ENCODE measurements at places on chromosomes 7 and 10.

DNA sequence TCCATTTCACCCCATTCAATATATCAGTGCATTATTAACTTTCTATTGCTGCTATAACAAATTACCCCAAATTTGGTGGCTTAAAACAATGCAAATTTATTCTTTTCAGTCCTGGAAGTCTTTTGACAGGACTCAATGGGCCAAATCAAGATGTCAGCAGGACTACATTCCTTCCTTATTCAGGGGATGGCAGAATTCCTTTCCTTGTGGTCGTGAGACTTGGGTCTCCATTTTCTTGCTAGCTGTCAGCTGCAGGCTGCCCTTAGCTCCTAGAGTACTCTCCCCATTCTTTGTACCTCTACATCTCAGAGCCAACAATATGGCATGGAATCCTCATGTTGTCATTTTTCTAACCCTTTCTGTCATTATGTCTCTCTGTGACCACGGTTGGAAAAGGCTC, 310.6 kb downstream of the HDAC9 start:
- H3K27me3 ChIP-seq: no peaks in the 10 kb centered on the region
- H3K4me1 ChIP-seq: peaks cover 10% of the 10 kb centered on the region
- DNase-seq: no peak
- no peaks in the 10 kb centered on the region for H3K36me3 ChIP-seq
- no peak overlapping the region for H3K27ac ChIP-seq

DNA sequence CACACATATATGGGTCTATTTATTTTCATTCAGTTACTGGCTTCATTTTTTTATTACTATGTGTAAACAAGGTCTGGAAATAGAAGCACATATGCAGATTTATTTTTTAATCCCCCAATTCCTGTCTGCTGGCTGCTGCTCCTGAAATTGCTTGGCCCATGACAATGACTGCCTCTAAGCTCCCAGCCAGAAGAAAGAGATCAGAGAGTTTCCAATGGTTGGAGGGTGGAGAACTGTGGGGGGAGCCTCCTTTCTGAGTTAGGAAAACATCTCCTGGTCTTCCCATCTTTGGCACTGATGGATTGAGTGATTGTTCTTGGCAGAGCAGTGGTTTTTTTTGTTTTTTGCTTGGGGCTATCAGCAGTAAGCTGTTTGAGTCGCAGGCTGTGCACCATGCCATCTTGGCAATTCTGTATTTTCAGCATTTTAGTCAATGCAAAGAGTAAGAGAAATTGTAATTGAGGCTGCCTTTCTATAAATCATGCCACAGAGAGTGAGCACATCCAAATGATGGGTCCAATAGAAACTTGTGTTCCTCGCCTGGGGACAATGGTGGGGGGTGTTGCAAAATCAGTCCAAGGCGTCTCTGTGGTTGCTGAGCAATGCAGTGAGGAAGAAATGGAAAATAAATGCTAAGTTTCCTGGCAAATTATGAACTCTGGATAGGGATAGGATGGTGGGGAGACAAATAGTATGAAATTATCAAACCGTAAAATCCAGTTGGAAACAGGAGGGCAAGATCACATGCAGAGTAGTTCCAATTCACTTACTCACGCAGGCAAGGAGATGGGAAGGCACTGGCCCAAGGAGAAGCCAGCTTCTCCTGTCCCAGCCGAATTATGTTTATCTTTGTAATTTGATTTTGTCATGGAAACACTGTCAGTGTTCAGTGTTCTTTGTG, 382.4 kb downstream of the SORCS3 start:
- no peak overlapping the region for H3K27ac ChIP-seq
- no peaks in the 10 kb centered on the region for H3K27me3 ChIP-seq
- peaks cover 7% of the 10 kb centered on the region for H3K4me1 ChIP-seq

DNA sequence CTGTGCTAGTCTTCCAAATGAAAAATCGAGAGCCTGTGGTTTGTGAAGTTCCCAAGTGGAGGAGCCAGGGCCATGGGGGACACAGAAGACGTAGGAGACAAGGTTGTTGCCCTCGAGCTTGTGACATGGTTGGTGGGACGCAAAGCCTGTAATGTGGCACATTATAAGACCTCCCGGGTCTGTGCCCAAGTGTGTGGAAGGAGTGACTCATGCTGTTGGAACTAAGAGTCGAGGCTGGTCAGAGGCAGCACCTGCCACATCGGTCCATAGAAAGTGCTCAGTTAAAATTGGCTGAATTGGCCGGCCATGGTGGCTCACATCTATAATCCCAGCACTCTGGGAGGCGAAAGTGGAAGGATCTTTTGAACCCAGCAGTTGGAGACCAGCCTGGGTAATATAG, 27.0 kb upstream of the PODXL start:
- no peak overlapping the region for H3K4me3 ChIP-seq
- no peaks in the 10 kb centered on the region for H3K27me3 ChIP-seq
- H3K36me3 ChIP-seq: no peaks in the 10 kb centered on the region

DNA sequence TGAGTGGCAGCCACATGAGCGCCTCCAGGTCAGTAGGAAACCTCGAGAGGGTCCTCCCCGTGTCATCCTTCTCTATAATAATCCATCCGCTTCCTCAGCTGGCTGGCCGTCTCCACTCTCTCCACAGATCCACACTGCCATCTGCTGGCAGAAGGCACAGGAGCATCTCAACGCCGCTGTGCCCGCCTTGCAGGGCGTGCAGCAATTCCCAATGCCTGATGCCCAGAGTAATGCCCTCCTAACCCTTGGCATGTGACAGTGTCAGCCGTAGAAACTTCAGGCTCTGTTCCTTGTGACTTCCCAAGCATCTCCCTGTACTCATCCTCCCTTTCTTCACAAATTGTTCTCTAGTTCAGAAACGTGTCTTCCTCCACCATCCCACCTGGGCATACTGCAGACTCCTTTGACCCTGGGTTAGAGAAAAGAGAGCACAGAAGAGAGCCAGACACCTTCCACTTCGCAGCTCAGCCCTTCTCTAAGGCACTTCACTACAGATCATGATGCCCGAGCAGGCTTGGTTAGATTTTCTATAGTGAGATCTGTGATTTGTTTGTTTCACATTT, 70.8 kb downstream of the XPNPEP1 start:
- no peaks in the 10 kb centered on the region for H3K4me1 ChIP-seq
- no peaks in the 10 kb centered on the region for H3K36me3 ChIP-seq
- H3K4me3 ChIP-seq: no peak overlapping the region
- no peak overlapping the region for H3K27ac ChIP-seq
- peaks cover 15% of the 10 kb centered on the region for H3K27me3 ChIP-seq

GRCh38 chr10:63414481-63415260, 51.1 kb downstream of the JMJD1C start:
- H3K4me3 ChIP-seq: no peak overlapping the region
- no peak overlapping the region for H3K27ac ChIP-seq
- no peaks in the 10 kb centered on the region for H3K36me3 ChIP-seq
- peaks cover 29% of the 10 kb centered on the region for H3K4me1 ChIP-seq

DNA sequence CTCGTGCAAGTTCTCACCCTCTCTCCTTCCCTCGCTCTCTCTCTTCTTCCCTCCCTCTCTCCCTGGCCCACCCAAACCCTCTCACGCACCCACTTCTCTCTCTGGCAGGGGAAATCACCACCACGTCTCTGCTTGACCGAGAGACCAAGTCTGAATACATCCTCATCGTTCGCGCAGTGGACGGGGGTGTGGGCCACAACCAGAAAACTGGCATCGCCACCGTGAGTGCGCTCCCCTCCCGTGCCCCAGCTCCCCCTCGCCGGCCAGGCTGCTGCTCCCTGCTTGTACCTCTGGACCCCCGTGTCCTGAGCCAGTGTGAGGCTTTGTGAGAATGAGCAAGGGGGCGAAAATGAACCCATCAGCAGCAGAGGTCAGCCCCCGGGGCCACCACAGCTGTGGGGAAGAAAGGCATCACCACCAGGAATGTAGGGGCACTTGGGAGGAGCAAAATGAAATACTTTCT, 25.5 kb downstream of the C10orf105 start:
- peaks cover 10% of the 10 kb centered on the region for H3K27me3 ChIP-seq
- no peak for DNase-seq
- H3K36me3 ChIP-seq: no peaks in the 10 kb centered on the region

DNA sequence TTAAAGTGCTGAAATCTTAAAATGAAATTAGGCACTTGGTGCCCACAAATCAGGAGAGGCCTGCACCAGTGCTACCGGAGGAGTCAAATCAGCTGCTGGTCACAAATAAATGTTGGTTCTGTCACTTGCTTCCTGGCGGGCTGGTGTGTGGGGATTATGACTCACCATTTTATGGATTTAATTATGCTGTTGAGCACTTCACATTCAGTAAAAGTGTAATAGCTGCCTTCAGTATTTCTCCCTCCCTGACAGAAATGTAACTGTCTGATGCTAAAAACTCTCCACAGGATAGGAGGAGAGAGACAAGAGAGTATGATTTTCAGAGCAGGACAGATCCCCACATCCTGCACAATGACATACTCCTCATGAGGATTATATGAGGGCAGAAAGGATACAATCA, 186.0 kb downstream of the JAZF1 start:
- H3K36me3 ChIP-seq: no peaks in the 10 kb centered on the region
- H3K4me3 ChIP-seq: no peak overlapping the region

DNA sequence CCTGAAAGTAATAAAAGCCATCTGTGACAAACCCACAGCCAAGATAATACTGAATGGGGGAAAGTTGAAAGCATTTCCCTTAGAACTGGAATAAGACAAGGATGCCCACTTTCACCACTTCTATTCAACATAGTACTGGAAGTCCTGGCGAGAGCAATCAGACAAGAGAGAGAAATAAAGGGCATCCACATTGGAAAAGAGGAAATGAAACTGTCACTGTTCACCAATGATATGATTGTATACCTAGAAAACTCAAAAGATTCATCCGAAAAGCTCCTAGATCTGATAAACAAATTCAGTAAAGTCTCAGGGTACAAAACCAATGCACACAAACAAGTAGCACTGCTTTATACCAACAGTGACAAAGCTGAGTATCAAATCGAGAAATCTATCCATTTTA, 581.7 kb upstream of the TEX47 start:
- H3K27me3 ChIP-seq: no peaks in the 10 kb centered on the region
- no peak for DNase-seq
- H3K27ac ChIP-seq: no peak overlapping the region
- no peaks in the 10 kb centered on the region for H3K4me1 ChIP-seq

GRCh38 chr10:19826712-19827111, 10.5 kb downstream of the PLXDC2 start:
- H3K36me3 ChIP-seq: peaks cover 9% of the 10 kb centered on the region
- H3K4me1 ChIP-seq: peaks cover 9% of the 10 kb centered on the region
- no peak overlapping the region for H3K4me3 ChIP-seq

DNA sequence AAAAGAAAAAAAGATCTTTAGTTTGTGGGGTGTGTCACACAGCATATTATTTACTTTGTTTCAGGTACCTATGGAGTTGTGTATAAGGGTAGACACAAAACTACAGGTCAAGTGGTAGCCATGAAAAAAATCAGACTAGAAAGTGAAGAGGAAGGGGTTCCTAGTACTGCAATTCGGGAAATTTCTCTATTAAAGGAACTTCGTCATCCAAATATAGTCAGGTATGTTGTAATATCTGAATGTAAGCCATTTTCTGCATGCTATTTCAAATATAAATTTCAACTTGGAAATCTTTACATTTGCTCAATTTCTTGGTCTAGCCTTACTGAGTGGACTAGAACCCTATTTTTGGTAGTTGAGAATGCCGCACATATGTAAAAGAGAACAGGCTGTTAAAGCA, 6.4 kb downstream of the CDK1 start:
- peaks cover 19% of the 10 kb centered on the region for H3K4me1 ChIP-seq
- H3K27me3 ChIP-seq: no peaks in the 10 kb centered on the region
- DNase-seq: no peak
- no peak overlapping the region for H3K27ac ChIP-seq

DNA sequence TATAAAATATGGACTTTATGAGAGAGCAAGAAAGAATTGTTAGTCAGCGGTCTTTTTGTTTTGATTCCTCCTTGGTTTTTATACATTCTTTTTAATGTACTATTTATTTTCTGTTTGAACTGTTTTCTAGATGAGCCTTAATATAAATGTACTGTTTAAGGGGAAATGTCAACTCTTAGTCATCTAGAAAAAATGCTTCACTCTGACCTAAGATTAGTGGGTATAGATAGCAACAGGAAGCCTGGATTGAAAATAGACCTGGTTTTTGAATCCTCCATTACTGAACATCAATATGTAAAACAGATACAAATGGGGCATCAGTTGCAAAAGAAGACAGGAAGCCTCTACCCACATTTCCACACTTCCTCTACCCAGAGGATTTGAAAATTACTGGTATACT, 87.8 kb downstream of the CHRM2 start:
- no peaks in the 10 kb centered on the region for H3K36me3 ChIP-seq
- no peak overlapping the region for H3K4me3 ChIP-seq
- no peak overlapping the region for H3K27ac ChIP-seq
- no peaks in the 10 kb centered on the region for H3K4me1 ChIP-seq
- no peaks in the 10 kb centered on the region for H3K27me3 ChIP-seq

- H3K27me3 ChIP-seq: peaks cover 4% of the 10 kb centered on the region
- peaks cover 11% of the 10 kb centered on the region for H3K4me1 ChIP-seq
- H3K36me3 ChIP-seq: no peaks in the 10 kb centered on the region
- no peak overlapping the region for H3K27ac ChIP-seq
- no peak overlapping the region for H3K4me3 ChIP-seq
- DNase-seq: no peak
Measured at GRCh38 chr10:112227331-112227987, 43.9 kb upstream of the GPAM start.

GRCh38 chr7:64832136-64832535, 37.9 kb downstream of the ZNF138 start:
- H3K27me3 ChIP-seq: no peaks in the 10 kb centered on the region
- peaks cover 57% of the 10 kb centered on the region for H3K36me3 ChIP-seq
- H3K27ac ChIP-seq: no peak overlapping the region

DNA sequence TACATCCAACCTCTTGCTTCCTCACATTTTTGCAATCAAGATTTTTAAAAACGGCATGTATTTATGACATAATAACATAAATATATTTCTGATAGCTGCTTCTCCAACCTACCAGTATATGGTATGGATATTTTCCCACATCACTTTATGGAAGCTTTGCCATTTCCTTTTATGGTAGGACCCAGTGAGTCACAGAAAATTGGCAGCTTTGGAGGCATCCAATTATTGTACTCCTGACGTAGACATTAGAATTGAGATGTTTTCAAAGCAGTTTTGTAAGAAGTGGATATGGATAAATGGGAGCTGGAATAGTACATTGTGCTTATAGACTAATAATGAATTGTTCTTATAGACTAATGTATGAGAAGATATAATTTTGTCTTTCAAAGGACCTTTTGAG, 23.8 kb upstream of the BICC1 start:
- H3K36me3 ChIP-seq: no peaks in the 10 kb centered on the region
- DNase-seq: no peak
- H3K4me3 ChIP-seq: no peak overlapping the region
- no peaks in the 10 kb centered on the region for H3K27me3 ChIP-seq
- no peaks in the 10 kb centered on the region for H3K4me1 ChIP-seq

DNA sequence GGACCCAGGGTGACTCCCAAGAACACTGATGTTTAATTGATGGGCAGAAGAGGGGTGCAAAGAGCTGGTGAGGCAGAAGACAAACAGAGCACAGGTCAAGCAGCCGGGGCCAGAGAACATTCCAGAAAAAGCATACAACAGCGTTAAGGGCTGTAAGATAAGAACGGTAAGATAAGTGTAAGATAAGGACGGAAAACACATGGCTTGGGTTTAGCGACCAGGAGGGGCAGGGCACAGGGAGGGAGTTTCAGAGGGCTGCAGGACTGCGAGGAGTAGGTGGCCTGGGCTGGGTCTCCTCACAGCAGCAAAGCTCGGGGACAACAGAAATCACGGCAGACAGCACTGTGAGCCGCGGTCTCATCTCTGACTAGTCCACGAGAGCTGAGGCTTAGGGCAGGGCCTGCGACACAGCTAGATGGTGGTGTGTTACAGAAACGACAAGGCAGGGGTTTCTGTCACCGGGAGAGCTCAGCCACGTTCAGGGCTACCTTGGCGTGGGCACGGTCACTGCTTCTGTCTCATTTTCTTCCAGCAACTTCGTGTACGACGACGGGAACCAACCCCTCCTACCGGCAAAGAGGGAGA, 24.6 kb downstream of the BRI3 start:
- H3K27me3 ChIP-seq: peaks cover 4% of the 10 kb centered on the region
- no peak overlapping the region for H3K27ac ChIP-seq
- H3K4me1 ChIP-seq: peaks cover 29% of the 10 kb centered on the region
- peaks cover 40% of the 10 kb centered on the region for H3K36me3 ChIP-seq

Measured in progenitor cell of endocrine pancreas (in vitro differentiated cells).